Osteocyte (in vitro differentiated cells): ENCODE measurements at places on chromosomes 2 and 18. TPM values are rescaled to one million over a fixed set of nuclear protein-coding genes. Genes with fewer than 3 reads are reported as not detected.
A peak's percentile ranks its signal among the peaks of the same experiment; 100 is the strongest.

DNA sequence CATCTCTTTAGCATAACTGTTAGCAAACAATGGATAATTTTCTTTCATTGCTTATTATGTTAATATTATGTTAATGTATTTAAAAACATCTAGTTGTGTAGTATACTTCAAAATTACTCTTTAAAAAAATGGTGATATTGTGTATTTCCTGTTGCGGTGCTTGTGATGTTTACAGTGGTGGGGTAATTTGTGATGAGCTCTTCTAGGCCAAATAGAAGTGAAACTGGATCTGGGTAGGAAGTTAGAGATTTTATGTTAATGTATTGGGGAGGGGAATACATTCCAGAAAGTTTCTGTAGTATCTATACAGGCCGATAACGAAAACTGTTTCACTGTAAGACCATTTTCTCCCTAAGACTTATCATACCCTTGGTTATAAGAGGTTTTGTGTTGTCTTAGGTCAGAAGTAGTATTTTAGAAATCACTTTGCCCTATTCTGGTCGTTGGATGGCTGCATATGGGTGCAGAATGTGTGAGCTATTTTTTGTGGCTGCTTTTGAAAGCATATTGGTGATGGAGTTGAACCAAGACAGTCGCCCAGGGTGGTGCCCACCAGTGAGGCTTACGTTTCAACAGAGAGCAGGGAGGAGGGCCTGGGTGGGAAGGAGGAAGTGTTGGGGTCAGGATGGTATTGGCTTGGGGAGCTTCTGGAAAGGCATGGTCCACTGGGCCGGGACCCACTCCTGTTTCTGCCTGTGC lies 5.8 kb downstream of the TSHZ1 start:
- peaks cover 4% of the 10 kb centered on the region for H3K36me3 ChIP-seq
- no peak for DNase-seq
- H3K27ac ChIP-seq, result no peak overlapping the region

DNA sequence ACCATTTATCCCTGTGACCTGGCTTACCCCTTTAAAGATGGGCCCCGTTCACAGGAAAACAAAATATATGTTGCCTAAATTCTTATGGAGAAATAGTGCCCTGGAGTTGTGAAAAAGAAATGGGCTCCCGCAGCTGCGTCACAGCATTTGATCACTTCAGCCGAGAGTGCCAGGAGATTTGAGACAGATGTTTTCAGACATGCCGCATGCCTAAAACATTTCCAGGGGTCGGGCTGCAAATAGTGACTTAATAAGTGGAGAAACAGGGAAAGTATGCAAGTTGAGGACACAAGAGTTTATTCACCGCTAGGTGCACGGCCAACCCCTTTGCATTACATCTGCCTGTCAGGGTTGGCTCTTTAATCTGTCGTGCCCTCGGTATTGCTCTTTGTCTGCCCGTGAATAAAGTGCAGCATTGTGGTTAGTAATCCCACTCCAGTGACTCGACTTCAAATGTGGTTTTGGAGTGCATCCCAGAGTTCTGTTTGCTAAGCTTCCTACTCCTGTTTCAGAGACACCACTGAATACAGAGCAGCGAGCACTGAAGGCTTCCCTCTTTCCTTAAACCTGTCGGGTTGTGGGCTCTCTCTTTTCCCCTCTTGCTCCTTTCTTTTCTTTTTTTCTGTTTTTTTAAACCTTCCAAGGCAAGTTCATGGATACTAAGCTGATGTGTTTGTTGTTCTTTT lies 187.5 kb downstream of the LTBP1 start:
- H3K27me3 ChIP-seq, result no peaks in the 10 kb centered on the region
- peaks cover 80% of the 10 kb centered on the region for H3K4me1 ChIP-seq
- H3K27ac ChIP-seq, result peak overlapping the region; percentile 91
- H3K36me3 ChIP-seq, result peaks cover 4% of the 10 kb centered on the region

GRCh38 chr2:231032575-231033140 lies 4.7 kb upstream of the C2orf72 start:
- H3K27me3 ChIP-seq, result peaks cover 56% of the 10 kb centered on the region
- H3K4me3 ChIP-seq, result no peak overlapping the region
- H3K4me1 ChIP-seq, result no peaks in the 10 kb centered on the region
- DNase-seq, result no peak

DNA sequence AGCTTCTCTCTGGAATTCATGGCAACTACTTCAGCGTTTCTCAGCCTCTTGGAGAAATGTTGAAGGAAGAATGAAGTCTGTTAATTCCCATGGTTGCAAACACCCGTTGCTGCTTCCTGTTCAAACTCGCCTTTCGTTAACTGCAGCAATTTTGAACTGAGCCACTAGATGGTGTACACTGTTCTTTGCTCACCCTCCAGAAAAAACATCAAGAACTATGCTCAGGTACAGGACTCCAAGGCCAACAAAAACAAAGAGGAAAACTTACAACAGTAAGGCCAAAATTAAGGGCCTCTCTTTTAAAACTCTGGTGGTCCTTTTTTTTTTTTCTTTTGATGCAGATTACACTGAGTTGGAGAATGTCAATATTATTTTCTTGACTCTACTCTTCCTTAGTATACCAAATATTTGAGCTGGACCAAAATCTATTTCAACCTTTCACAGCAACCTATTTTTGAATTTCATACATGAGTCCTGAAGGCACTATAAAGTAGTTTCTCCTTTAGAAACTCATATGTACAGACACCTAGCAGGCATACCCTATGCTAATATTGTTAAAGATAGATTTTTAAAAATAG lies 58.2 kb downstream of the KLHL14 start:
- DNase-seq, result no peak
- no peaks in the 10 kb centered on the region for H3K4me1 ChIP-seq
- no peak overlapping the region for H3K27ac ChIP-seq
- no peaks in the 10 kb centered on the region for H3K36me3 ChIP-seq

DNA sequence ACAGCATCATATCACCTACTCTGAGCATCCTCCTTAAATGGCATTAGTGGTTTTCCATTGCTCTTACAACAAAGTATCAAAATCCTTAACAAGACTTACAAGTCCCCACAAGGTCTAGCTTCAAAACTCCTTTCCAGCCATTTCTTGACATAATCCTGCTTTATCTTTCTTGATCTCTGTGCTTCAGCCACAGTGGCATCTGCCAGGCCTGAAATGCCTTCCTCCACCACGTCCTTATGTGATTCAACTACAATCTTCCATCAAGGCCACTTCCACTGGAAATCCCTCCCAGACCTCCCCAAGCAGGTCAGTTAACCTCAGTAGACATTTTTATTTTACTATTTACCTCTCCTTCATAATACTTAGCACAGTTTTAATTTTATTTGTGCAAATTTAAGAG lies 83.8 kb upstream of the CCDC150 start:
- no peaks in the 10 kb centered on the region for H3K27me3 ChIP-seq
- peaks cover 2% of the 10 kb centered on the region for H3K36me3 ChIP-seq
- no peak for DNase-seq
- H3K27ac ChIP-seq, result no peak overlapping the region
- peaks cover 21% of the 10 kb centered on the region for H3K4me1 ChIP-seq

- DNase-seq, result no peak
- no peaks in the 10 kb centered on the region for H3K4me1 ChIP-seq
- no peak overlapping the region for H3K27ac ChIP-seq
- H3K4me3 ChIP-seq, result no peak overlapping the region
- no peaks in the 10 kb centered on the region for H3K36me3 ChIP-seq
Measured at GRCh38 chr2:79200762-79201161, 41.2 kb upstream of the REG3A start.

DNA sequence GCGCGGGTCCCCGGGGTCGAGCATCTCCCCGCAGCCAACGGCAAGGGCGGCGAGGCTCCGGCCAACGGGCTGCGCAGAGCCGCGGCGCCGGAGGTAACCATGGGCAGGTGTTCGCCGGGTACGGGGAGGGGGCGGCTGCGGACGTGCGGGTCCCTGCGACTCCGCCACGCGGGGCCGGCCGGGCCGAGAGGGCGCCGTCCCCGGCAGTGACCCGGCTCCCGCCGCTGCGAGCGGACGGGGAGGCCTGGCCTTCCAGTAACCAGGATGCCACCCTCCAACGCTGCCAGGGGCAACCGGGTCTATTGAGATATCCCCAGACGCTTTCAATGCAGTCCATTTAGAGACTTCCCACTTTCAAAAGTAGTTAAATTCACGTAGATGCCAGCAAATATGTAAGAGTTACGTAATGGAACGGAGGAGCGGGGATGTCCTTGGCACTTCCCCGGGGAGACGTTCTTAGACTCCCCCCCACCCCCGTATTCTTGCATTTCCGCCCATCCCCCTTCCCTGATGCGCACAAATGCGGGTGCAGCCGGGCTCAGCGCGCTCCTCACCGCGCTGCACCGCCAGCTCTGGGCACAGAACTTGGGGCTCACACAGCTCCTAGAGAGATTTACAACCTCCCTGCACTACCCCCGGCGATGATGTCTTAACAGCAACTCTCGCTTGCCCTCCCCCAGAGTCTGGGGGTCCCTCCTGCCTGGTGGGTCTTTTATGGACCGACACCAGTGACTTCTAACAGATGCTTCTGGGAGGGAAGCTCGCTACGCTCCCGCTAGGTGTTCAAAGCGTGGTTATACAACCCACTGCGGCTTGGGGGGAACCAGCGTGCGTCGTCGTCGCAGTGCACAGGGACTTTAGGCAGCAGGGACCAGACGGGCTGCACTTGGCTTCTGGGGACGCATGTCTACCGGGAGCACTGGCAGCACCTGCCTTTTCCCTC lies 657 bp downstream of the SGPP2 start:
- no peak for DNase-seq
- no peak overlapping the region for H3K27ac ChIP-seq
- no peaks in the 10 kb centered on the region for H3K36me3 ChIP-seq
- peaks cover 67% of the 10 kb centered on the region for H3K27me3 ChIP-seq
- peak overlapping the region; percentile 49 for H3K4me3 ChIP-seq

DNA sequence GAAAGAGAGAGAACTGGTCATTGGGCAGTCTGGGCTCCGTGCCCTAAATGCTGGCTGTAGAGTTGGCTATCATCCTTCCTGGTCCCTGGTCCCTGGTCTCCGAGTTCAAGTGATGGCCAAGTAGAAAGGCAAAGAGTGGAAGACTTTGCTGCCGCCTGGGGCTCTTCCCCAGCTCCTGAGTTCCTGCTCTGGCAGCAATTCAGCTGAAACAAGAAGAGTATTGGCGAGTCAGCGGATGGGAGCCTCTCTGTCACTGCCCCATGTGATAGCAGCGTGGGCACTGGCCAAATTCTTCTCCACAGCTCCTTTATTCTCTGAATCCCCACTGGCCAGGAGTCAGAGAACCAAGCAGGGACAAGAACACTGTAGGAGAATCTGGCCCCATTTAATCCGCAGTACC lies 351.0 kb upstream of the POU3F3 start:
- DNase-seq, result no peak
- H3K27me3 ChIP-seq, result peaks cover 19% of the 10 kb centered on the region
- no peaks in the 10 kb centered on the region for H3K36me3 ChIP-seq
- no peak overlapping the region for H3K4me3 ChIP-seq
- H3K4me1 ChIP-seq, result no peaks in the 10 kb centered on the region
- H3K27ac ChIP-seq, result no peak overlapping the region

DNA sequence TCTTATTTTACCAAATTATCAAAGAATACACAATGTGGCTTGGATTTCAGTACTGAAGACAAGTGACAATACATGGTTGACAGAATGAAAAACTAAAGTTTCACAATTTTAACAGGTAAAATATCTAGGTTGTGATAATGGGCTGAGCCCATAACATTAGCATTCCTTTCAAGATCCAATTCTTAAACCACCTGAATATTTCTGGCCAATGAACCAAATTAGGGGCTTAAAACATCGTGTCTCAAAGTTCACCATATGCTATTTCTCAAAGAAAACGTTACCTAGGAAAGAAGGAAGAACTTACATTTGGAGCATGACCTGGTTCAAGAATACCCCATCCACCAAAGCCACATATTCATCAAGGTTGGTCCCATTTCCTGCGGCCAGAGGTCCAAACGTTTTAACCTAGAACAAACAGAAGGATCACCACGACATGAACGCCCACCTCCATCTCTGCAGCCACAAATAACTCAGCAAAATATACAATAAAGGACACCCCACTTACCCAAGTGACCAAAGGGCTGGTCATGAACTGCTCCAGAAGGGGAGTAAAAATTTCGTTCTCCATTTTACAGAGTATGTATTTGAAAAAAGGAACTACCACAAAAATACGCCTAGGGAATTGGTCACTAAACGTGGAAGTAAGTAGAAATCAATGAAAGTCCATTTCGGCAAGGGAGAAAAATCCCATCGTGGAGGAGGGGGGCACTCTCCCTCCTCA lies 984 bp downstream of the CCDC88A start:
- peaks cover 7% of the 10 kb centered on the region for H3K36me3 ChIP-seq
- peaks cover 32% of the 10 kb centered on the region for H3K4me1 ChIP-seq
- H3K27ac ChIP-seq, result peak overlapping the region; percentile 97
- peak overlapping the region; percentile 91 for H3K4me3 ChIP-seq

- H3K36me3 ChIP-seq, result peaks cover 21% of the 10 kb centered on the region
- DNase-seq, result no peak
- peaks cover 81% of the 10 kb centered on the region for H3K4me1 ChIP-seq
- H3K27ac ChIP-seq, result peak overlapping the region; percentile 84
- peak overlapping the region; percentile 57 for H3K4me3 ChIP-seq
Measured at GRCh38 chr2:207133820-207134519, 31.8 kb downstream of the KLF7 start.

DNA sequence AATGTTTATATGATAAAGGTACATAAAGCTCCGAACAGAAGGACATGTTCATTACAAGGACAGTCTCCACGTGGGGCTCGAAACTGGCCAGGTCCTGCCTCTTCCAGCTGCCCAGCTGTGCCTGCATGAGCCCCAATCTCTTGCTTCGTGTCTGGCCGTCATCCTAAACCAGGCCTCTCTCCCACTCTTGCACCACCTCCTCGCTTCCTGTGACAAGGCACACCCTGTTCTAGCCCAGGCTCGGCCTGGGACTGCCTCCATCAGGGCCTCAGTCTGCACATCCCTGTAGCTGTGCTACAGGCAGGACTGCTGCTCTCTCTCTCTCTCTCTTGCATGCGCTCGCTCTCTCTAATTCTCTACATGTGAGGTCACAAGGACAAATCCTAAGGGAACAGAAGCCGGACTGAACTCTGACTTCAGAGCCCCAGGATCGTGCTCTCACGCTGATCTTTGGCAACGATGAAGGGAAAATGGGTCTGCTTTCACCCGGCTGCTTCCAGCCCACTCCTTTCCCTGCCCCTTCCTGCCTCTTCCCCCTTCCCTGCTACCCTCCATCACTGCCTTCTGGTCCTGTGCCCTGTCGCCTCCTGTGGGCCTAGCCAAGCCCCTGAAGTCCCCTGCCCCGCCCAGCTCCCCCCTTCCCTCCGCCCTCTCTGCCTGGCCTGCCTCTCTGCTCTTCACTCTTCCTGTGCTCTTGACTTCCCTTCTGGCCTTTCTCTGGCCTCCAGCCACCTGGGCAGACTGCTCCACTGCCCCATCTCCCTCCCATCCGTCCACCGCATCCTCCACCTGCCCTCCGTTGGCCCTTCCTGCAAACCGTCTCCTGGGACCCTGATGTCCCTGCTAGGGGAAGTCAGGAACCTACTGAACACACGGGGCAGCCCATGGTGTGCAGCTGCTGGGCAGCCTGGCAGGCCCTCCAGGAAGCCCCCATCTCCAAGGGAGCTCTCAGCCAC lies 7.8 kb upstream of the GPR55 start:
- DNase-seq, result peak; percentile 78
- peaks cover 8% of the 10 kb centered on the region for H3K4me1 ChIP-seq
- no peak overlapping the region for H3K27ac ChIP-seq
- H3K36me3 ChIP-seq, result no peaks in the 10 kb centered on the region

The CREB1 gene
- 71.0 and 74.2 TPM in 2 replicates for total RNA-seq

The KCNG3 gene
- total RNA-seq, result not detected in 2 replicates

The SEMA4C gene
- total RNA-seq, result 33.8 and 39.1 TPM in 2 replicates

The ATP6V1C2 gene
- not detected in 2 replicates for total RNA-seq

The DYNAP gene
- total RNA-seq, result not detected in 2 replicates
